ENCODE measurements at places on chromosomes 4 and X.

DNA sequence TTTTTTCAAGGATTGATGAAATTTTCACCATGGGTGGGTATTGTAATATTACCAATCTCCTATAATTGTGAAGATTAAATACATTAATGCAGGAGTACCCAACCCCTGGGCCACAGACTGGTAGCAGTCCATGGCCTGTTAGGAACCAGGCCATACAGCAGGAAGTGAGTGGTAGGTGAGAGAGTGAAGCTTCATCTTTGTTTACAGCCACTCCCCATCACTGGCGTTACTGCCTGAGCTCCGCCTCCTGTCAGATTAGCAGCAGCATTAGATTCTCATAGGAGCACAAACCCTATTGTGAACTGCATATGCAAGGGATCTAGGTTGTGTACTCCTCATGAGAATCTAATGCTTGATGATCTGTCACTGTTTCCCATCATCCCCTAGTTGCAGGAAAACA, 15.1 kb downstream of the RAPGEF2 start:
- DNase-seq: no peak

GRCh38 chr4:3705236-3705987, 60.8 kb upstream of the ADRA2C start:
- no peak for DNase-seq

DNA sequence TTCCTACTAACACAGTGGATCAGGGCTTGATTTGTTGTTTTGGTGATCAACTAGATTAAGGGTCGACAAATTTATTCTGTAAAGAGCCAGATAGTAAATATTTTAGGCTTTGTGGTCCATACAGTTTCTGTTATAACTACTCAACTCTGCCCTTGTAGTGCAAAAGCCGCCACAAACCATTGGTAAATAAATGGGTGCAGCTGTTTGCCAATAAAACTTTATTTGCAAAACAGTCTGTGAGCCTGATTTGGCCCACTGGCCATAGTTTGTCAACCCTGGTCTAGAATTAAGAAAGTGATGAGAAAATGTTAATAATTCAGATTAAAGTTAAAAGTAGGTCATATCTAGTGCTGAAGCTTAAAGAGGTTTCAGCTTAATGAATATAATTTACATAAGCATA, 84.0 kb upstream of the TRIM2 start:
- no peak for DNase-seq

DNA sequence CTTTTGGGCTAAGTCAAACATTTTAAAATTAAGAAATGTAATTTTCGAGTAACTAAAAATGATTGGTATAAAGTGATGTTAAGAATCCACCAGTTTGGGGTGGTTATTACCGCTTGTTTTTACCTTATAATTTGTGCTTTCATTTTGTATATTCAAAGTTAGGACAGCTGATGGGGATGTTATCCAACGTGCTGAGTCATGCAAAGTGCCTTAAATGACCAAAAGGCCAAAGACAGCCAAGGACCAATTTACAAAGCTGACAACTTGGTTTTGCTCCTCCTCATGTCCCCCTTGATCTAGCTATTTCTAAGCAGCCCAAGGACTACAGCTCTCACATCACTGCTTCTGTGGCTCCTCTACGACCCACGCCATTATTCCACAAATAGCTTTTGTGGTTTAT, 181.4 kb upstream of the PCDH7 start:
- no peak for DNase-seq

GRCh38 chrX:68490644-68491043, 8.2 kb upstream of the YIPF6 start:
- peak; percentile 39 for DNase-seq

DNA sequence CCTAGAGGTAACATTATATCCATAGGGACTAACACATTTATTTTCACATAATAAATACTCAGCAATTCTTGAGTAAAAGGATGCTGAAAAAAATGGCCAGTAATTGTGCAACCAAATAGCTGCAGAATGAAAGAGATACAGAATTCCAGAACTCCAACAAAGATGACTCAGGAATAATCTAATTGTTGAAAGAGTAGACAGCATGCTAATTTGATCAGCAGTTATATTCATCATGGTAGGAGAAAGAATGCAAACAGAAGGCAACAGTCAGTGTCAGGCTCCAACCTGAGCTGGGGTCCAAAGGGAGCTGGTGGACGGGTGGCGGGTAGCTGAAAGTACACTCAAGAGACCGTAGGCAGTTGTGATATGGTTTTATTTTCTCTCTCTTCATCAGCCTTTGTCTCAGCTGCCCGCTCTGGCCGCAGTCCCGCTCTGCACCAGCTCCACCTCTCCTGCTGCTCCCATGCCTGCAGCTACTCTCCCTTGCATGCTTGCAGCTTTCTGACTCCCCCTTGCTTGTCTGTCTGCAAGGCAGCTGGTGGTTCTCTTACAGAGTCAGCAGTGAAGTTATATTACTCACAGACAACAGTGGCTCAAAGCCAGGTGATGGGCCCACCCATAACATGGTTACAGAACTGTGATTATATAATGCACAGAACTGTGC, 1150.1 kb downstream of the STIM2 start:
- DNase-seq: no peak

GRCh38 chr4:170325599-170325998, 235.8 kb upstream of the AADAT start:
- DNase-seq: no peak

- no peak for DNase-seq
Measured at GRCh38 chr4:168712316-168712890, 215.6 kb downstream of the PALLD start.

- no peak for DNase-seq
Measured at GRCh38 chr4:168683595-168683994, 186.7 kb downstream of the PALLD start.

DNA sequence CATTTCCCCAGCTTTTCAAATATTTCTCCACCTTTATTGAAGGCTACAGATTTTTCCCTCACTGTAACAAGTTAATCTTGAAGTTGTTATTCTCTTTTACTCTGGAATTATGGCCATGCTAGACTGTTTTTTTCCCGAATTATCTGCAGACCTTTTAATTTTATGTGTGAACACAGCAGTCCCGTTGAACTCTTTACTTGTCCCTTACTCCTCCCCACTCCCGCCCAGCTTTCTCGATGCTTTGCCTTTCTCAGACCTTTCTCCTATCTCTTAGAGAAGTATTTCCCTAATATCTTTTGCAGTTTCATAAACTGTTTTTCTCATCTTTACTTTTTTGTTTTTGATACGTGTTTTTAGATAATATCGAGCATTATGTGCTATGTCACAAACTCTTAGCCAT, 776 bp downstream of the CEP44 start:
- DNase-seq: peak; percentile 1

GRCh38 chr4:94934201-94934600, 176.4 kb downstream of the BMPR1B start:
- DNase-seq: no peak

GRCh38 chr4:94349193-94349592, 6.6 kb upstream of the HPGDS start:
- no peak for DNase-seq

Measured in SW480 (cell line).